ENCODE measurements at places on chromosomes 12 and 14.

- no peak for DNase-seq
These were observed 27.5 kb downstream of the APOBEC1 start for GRCh38 chr12:7638064-7638759.

DNA sequence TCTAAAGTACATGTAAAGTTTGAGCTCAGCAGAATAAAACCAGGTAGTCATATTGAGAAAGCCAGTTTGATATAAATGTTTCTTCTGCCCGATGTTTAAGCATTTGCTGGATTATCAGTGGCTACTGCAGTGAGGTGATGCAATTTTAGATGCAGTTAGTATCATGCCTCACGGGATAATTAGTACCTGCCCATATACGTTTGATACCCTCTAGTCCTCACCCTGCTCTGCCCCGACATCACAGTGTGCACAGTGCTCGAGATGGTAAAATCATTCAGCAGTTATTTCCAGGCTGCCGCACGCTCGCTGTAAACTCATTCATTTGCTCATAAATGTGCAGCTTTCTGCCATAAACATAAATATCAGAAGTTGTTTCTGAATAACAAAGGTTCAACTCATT, 152.7 kb downstream of the PELI2 start:
- no peak for DNase-seq

DNA sequence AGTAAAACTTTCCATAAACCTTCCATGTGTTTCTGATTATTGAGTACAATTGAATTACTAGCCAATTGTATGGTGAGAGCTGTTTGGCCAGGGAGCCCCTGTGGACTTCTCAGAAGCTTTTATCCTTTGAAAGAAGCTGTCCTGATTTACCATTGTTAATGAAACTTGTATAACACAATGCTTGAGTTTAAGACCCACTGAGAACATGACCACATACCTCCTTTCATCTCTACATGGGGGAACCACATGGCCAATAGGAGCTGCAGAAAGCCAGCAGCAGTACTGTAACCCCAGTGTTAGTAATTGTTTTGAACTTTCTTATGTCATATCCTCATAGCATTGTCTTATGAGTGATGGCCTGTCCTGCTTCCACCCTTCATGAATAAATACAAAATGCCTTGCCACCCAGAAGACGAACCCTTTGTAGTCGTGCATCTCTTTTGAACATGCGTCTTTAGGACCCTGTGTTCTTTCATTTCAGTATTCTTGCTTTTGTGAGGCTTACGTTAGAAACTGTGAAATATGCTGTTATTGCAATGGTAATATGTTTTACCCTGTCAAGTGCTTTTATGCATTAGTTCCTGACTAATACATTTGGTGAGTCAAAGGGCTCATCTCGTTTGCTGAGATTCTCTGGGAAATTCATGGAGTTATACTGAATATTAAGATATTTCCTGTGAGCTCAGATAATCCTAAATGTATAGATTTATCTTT, 815.7 kb downstream of the NRXN3 start:
- no peak for DNase-seq

- DNase-seq = no peak
These were observed 30.7 kb upstream of the HDAC7 start for GRCh38 chr12:47850153-47851084.

GRCh38 chr12:22477894-22478287, 66.5 kb downstream of the C2CD5 start:
- no peak for DNase-seq

All from activated CD4-positive, alpha-beta T cell treated with anti-CD3 and anti-CD28 coated beads for 4 hours (primary cell).